Right cardiac atrium (tissue), 5 donors: ENCODE measurements at places on chromosomes 7 and 10. TPM values are rescaled to one million over a fixed set of nuclear protein-coding genes. Genes with fewer than 3 reads are reported as not detected.
A peak's percentile ranks its signal among the peaks of the same experiment; 100 is the strongest.

The CPA2 gene
- not detected for total RNA-seq

The MYPN gene
- 134 TPM for total RNA-seq

DNA sequence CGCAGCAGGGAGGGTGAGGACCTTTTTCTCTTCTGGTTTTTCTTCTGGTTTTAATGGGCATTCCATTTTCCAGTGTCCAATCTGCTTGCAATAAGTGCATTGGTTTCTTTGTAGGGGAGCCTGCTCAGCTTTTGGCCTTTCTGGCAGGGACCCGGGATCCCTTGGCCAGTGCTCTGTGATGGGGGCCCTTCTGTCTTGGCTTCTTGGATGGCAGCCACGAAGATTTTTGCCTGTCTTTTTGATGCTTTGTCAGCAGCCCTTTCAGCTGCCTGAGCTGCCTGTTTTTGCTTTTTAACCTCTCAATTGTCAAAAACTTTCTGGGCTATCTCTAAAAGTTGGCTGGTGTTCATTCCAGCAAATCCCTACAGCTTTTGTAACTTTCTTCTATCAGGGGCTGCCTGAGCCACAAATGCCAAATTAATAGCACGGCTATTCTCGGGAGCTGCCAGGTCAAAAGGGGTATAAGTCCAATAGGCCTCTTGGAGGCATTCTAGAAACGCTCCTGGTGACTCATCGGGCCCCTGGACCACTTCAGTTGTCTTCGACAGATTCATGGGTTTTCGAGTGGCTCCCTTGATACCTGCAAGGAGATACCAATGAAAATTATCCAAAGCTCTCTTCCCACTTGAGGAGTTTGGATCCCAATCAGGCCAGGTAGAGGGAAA is 179.9 kb upstream of the MBL2 start:
- DNase-seq, result no peak

- DNase-seq, result peak; percentile 48
Measured at GRCh38 chr7:4837803-4838625, 23.8 kb downstream of the PAPOLB start.

GRCh38 chr7:30308389-30308788 is 24.0 kb downstream of the ZNRF2 start:
- DNase-seq, result no peak

DNA sequence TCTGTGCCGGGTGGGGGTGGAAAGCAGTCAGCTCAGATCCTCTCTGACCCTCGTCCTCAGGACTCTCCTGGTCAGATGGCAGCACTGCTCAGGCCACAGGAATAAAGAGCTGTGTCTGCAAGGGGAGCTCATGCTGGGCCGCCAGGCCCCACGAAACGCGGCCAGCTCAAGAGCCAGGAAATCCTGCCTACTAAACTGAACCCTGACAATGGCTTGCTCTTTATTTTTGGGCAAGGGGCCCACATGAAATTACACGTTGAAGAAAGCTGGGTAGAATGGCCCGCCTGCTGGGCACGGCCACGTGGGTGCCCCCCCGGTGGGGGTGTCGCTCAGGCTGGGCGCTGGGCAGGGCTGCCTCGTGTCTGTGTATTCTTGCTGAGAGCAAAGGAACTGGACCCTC is 103.0 kb downstream of the ITIH5 start:
- DNase-seq, result peak; percentile 54

GRCh38 chr10:127133672-127134500 is 62.5 kb downstream of the INSYN2A start:
- no peak for DNase-seq

GRCh38 chr7:96663457-96663856 is 46.2 kb downstream of the SEM1 start:
- DNase-seq, result no peak
